ENCODE measurements at places on chromosomes 16 and 17. TPM values are rescaled to one million over a fixed set of nuclear protein-coding genes. Genes with fewer than 3 reads are reported as not detected.

The HIGD1B gene
- polyA plus RNA-seq = not detected

The KCTD19 gene
- 0.04 TPM for polyA plus RNA-seq

The GJD3 gene
- polyA plus RNA-seq = not detected

The MED1 gene
- 4.2 TPM for polyA plus RNA-seq

The TEX14 gene
- polyA plus RNA-seq = not detected

The NLGN2 gene
- polyA plus RNA-seq = 0.69 TPM

The CDRT15 gene
- polyA plus RNA-seq = not detected

The MYH13 gene
- not detected for polyA plus RNA-seq

The TBC1D3 gene
- polyA plus RNA-seq = not detected

The RGS9 gene
- polyA plus RNA-seq = 10.8 TPM

The CTRB1 gene
- not detected for polyA plus RNA-seq

The PRDM7 gene
- not detected for polyA plus RNA-seq
